Inflammatory macrophage (primary cell): ENCODE measurements at places on chromosomes 3 and 15.

GRCh38 chr3:14837186-14837877 lies 18.6 kb downstream of the FGD5 start:
- no peak for DNase-seq

DNA sequence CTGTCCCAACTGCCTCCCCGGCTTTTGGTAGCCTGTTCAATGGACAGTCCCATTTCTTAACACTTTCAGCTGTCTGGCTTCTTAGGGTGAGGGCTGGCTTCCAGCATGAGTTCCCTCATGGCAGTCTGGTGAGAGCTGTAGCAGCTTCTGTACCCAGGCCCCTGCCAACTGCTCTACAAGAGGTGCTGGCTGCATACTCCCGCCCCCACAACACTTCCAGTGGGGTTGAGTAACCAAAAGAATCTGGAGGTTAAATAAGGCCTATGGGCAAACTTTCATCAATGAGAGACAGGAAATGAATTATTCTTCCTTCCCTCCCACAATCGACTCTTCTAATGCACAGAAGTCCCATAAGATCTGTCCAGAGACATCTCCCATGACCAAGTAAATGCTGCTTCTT lies 145.0 kb downstream of the NEK10 start:
- DNase-seq, result no peak

- no peak for DNase-seq
Measured at GRCh38 chr15:62135532-62136134, 29.5 kb downstream of the C2CD4B start.

DNA sequence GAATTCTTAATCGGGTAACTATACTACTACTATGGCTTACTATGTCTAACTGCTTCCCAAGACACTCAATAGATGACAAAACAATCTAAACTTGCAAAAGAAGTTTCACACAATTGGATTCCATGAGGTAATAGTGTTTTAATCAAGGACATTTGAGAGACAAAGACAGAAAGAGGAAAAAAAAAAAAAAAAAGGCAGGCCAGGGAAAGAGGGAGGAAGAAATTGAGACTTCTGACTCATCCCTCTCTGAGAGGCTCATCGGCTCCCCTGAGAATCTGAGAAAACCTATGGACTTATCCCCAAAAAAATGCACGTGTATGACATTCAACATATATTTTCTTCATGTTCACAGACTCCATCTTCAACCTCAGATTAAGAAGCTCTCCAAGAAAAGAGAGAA lies 61.0 kb downstream of the SCAPER start:
- DNase-seq, result no peak

- DNase-seq, result no peak
Measured at GRCh38 chr3:172776049-172776717, 25.7 kb downstream of the ECT2 start.

GRCh38 chr3:46905213-46905560 lies 27.7 kb downstream of the PTH1R start:
- no peak for DNase-seq

- no peak for DNase-seq
Measured at GRCh38 chr15:93422476-93422875, 333.5 kb upstream of the RGMA start.

GRCh38 chr3:61182662-61183061 lies 68.6 kb downstream of the FHIT start:
- no peak for DNase-seq

GRCh38 chr3:99934975-99935797 lies 117.5 kb downstream of the CMSS1 start:
- no peak for DNase-seq

DNA sequence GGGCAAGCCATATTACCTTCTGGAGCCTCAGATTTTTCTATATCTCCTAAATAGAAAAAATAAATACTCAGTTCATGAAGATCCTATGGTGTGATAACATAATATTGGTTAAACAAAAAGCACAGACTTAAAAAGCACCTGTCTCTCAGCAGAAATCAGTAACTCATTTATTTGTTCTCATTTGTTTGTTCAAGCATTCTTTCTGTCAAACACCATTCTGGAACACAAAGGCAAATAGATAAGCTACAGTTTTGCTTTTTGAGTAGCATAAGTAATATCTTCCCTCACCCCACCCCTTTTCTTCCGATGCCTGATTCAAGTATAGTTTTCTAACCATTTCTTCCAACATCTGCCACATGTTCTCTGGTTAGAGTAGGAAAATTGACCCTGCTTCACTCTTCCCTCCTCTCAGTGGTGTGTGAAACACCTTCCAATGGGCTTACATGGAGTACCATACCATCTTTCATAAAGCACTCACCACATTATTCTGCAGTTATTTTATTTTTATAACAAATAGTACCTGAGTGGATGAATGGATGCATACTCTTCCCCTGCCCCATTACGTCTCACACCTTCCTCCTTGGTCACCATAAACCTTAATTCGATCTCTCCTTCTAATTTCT lies 8.4 kb upstream of the IL1RAP start:
- no peak for DNase-seq

- DNase-seq, result no peak
Measured at GRCh38 chr3:112247900-112248299, 46.1 kb downstream of the SLC9C1 start.

GRCh38 chr3:126816298-126816697 lies 112.3 kb downstream of the CHCHD6 start:
- no peak for DNase-seq

DNA sequence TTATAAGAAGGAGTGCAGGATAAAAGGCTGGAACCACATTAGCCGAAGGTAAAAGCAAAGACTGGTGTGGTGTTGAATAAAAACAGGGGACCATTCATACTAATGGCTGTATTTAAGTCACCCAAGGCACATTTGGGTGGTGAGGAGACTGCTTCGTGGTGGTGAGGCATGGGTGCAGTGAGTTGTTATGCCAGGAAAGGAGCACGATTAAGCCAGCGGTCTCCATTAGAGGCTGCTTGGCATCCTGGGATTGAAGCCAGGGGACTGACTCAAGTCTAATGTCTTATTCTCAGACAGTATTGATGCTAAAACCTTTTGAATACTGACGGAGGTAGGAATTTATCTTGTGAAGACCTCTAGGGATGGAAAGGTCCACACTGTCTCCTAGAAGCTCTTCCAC lies 21.9 kb downstream of the FEM1B start:
- DNase-seq, result no peak

DNA sequence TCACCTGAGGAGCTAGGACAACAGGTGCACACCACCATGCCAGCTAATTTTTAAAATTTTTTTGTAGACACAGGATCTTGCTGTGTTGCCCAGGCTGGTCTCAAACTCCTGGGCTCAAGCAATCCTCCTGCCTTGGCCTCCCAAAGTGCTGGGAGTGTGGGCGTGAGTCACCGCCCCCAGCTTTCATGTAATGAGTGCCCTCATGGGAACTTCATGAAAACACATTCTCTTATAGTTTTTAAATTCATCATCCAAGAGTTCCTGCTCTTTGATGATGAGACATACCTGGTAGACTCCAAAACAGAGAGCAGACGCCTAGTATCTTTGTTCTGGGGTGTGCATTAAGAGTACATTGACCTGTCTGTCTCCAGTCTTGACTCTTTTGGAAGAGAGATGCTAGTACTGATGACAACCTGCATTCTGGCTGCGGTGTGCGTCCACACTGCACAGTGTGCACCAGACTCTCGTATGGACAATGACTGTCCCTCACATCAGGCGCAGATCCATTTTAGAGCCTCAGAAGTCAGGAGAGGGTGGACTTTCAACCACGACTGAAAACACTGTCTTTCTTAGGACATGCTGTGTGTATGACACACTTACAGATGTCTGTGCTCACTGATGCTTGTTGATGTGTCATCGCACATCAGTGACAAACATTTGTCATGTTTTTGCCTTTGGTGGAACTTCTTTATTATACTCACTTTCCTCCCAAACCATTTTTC lies 2.0 kb downstream of the NRROS start:
- peak; percentile 64 for DNase-seq

DNA sequence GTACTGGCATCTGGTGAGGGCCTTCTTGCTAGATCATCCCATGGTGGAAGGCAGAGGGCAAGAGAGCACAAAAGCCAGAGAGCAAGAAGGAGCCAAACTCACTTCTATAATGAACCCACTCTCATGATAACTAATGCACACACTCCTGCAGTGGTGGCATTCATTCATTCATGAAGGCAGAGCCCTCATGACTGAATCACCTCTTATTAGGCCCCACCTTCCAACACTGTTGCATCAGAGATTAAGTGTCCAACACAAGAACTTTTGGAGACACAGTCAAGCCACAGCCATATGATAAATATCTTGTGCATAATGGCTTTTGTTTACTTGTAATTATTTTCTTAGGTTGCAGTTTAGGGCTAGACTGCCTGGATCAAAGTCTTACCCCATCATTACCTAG lies 182.7 kb downstream of the TIGIT start:
- no peak for DNase-seq

DNA sequence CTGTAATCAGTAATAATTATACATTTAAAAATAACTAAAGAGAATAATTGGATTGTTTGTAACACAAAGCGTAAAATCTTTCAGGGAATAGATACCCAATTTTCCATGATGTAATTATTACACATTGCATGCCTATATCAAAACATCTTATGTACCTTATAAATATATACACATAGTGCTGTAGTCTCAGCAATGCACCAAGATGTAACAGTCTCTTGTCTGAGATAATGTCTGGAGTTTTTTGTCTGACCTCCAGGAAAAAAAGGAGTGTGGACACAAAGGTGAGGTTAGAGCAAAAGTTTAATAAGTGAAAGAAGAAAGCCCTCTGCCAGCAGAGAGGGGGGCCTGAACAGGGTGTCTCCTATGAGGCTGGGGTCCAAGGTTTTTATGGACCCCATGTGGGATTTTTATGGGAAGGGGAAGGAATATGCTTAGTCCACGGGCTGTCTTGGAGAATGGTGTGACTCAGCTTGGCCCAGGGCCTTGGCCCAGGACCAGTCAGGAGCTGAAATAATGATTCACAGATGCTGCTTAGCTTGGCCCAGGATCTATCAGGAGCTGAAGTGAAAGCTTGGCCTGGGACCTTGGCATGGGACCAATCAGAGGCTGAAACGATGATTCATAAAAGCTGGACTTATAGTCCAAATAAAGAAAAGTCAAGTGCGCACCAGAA lies 545.0 kb downstream of the ZPLD1 start:
- DNase-seq, result no peak

GRCh38 chr15:78438619-78439285 lies 736 bp downstream of the IREB2 start:
- peak; percentile 29 for DNase-seq

- no peak for DNase-seq
Measured at GRCh38 chr15:22224241-22224671, 143.9 kb downstream of the OR4M2 start.

- DNase-seq, result peak; percentile 76
Measured at GRCh38 chr3:113103588-113103987, 107.8 kb upstream of the BOC start.

DNA sequence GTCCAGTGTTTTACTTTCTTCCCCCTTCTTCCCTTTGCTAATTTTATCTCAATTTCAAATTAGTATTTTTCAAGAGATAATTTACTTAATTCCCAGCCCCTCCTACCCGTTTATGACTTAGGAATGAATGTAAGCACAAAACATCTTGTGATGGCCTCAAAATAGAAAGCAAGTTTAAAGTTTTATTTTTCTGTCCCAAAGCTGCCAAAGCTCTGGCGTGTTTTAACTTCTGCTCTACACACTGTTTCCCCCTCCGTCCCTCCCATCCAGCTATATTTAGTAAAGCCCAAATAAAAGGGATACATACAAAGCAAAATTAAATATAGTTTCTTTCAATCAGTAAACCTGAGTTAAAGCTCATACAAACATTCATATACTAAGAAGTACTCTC lies 59.9 kb downstream of the IGF2BP2 start:
- no peak for DNase-seq

GRCh38 chr3:151330899-151331298 lies 1.6 kb upstream of the P2RY13 start:
- DNase-seq, result peak; percentile 88

- DNase-seq, result no peak
Measured at GRCh38 chr3:195151866-195152541, 119.0 kb downstream of the XXYLT1 start.

- peak; percentile 85 for DNase-seq
Measured at GRCh38 chr3:16849229-16849628, 35.5 kb upstream of the PLCL2 start.

- DNase-seq, result no peak
Measured at GRCh38 chr3:126548556-126549466, 9.9 kb downstream of the C3orf22 start.

DNA sequence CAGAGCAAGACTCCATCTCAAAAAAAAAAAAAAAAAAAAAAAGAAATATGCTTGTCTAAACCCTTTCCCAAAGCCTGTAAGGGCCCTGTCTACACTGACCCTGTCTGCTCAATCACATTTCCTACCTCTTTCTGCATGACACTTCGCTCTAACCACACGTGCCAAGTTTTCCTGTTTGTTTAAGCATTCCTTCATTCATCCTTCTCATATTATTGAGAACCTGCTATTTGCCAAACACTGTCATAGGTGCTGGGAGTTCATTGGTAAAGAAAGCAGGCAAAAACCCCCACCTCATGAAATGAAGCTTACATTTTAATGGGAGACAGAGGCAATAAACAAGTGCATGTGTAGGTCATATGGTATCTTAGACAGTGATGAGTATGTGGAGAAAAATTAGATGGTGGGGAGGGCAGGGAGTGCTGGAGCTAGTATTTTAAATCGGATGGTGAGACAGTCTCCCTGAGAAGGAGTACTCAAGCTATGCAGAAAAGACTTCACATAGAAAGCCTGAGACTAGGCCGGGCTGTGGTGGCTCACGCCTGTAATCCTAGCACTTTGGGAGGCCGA lies 48.0 kb downstream of the B3GNT5 start:
- DNase-seq, result no peak

- DNase-seq, result no peak
Measured at GRCh38 chr15:50884540-50884939, 23.9 kb upstream of the AP4E1 start.

DNA sequence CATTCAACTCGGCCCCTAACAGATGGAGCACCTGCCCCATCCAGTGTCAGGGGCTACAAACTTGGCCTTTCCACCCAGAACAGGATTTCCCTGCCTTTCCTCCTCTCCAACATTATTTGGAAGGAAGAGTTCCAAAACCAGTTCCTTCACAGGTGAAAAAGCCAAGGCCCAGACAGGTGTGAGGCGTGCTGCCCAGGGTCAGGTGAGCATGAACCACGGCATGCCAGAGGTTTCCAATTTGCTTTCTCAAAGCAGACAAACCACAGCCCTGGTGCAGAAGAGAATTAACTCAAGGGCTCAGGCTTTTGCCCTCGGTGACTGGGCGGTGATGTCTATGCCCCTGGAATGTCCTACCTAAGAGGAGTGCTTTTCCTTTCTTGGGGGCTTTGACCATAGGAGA lies 43.2 kb downstream of the LDHAL6B start:
- DNase-seq, result no peak

DNA sequence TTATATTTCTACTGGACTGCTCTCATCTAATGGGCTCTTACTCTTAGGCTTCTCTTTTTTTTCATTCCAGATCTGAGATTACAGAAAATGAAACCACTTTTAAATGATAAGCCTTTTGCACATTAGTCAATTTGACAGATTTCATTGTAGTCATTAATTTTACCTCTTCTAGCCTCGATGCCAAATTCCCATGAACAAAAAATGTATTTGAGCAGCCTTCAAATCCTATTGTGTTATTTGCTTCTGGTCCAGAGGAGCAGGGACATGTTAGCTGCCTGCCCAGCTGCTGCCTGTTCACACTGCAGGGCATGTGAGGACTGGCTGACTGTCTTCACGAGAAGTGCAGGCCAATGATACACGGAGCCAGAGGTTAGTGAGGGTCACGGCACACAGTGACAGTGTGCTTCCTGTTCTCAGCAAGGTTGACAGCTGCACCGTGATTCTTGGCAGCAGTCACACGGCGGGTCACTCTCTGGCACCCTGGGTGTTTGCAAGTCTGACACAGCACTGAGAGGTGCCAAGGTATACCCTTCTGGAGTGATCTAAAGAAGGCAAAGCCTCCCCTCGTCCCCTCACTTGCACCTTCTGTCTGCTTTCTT lies 40.8 kb downstream of the KAT2B start:
- peak; percentile 14 for DNase-seq
